Chondrocyte (in vitro differentiated cells): ENCODE measurements at places on chromosomes 7 and 10.

DNA sequence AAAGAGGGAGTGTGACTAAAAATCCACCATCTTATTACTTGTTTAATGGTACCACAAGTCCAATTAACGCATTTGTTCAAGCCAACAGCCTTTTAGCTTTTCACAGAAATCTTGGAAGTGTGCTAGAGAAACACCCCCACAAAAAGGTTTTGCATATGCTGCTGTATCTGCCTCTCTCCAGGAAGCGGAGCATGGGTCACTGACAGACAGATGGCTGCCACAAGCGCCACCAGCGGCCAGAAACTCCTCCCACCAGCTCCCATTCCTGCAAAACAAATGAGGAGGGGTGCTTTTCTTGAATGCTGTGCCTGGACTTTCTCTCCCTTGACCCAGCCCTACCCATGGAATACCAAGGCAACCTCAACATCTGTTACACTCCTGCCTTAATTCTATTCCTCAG lies 176.3 kb upstream of the LRGUK start:
- no peak for DNase-seq
- no peaks in the 10 kb centered on the region for H3K36me3 ChIP-seq
- no peak overlapping the region for H3K4me3 ChIP-seq
- no peaks in the 10 kb centered on the region for H3K4me1 ChIP-seq
- H3K27me3 ChIP-seq, result no peaks in the 10 kb centered on the region

- H3K4me3 ChIP-seq, result no peak overlapping the region
- H3K27ac ChIP-seq, result no peak overlapping the region
- no peaks in the 10 kb centered on the region for H3K4me1 ChIP-seq
- no peak for DNase-seq
- H3K27me3 ChIP-seq, result peaks cover 9% of the 10 kb centered on the region
- H3K36me3 ChIP-seq, result no peaks in the 10 kb centered on the region
Measured at GRCh38 chr10:129449893-129450292, 17.1 kb upstream of the MGMT start.

GRCh38 chr10:87860156-87860795 lies 3.1 kb downstream of the KLLN start:
- DNase-seq, result no peak
- peaks cover 10% of the 10 kb centered on the region for H3K4me1 ChIP-seq
- H3K27me3 ChIP-seq, result no peaks in the 10 kb centered on the region
- no peak overlapping the region for H3K27ac ChIP-seq
- no peak overlapping the region for H3K4me3 ChIP-seq

GRCh38 chr7:158527915-158528502 lies 59.6 kb downstream of the PTPRN2 start:
- no peaks in the 10 kb centered on the region for H3K27me3 ChIP-seq
- H3K36me3 ChIP-seq, result no peaks in the 10 kb centered on the region
- no peak overlapping the region for H3K27ac ChIP-seq
- H3K4me1 ChIP-seq, result no peaks in the 10 kb centered on the region

DNA sequence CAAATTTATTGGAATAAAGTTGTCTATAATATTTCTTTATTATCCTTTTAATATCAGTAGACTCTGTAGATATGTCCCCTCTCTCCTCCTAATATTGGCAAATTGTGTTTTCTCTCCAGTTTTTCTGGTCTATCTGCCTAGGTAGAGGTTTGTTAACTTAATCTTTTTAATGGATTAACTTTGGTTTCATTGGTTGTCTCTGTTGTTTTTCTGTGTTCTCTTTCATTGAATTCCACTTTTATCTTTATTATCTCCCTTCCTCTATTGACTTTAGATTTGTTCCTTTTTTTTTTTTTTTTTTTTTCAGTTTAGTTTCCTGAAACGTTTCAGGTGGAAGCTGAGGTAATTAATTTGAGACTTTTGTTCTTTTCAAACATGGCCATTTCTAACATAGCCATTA lies 10.6 kb downstream of the PLEKHS1 start:
- H3K27me3 ChIP-seq, result peaks cover 7% of the 10 kb centered on the region
- no peak for DNase-seq
- H3K4me1 ChIP-seq, result no peaks in the 10 kb centered on the region
- no peak overlapping the region for H3K27ac ChIP-seq

- no peak overlapping the region for H3K27ac ChIP-seq
- no peak overlapping the region for H3K4me3 ChIP-seq
- peaks cover 1% of the 10 kb centered on the region for H3K36me3 ChIP-seq
- peak; percentile 40 for DNase-seq
Measured at GRCh38 chr10:130369645-130370381, 233.6 kb downstream of the GLRX3 start.

DNA sequence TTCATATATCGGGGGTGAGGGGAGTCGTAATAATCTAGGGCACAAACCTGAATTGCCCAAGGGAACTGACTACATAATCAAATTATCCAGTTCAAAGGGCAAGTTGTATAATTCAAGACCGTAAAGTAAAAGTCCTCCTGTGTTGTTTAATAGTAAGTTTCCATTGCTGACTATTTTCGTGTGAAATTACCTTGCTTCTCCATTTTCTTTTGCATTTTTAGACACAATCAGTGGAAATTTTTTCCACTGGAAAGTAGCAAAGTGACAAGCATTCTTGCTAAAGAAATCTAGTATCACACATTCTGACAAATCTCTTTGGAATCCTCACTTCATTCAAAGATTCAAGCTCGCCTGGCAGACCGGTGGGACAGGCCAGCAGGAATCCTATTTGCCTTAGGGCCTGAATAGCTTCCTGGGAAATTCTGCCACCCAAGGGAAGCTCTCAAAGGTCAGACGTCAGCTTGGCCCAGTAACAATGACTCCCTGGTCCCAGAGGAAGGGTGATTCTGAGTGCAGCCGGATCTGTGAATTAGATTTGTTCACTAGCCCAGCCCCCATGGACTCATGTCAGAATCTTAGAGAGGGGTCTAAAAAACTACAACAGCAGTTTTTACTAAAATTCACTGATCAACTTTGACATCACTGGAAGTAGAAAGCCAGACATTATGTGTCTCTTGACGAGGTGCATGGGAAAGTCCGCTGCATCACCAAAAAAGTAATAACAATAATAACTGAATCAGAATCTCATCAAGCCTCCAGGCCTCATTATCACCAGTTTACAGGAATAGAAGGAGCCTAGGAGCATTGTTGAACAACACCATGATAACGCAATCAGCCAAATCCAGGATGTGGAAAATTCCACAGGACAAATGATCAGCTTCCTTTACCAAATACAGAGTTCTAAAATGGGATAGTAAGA lies 161.0 kb downstream of the SKIDA1 start:
- H3K4me3 ChIP-seq, result peak overlapping the region; percentile 32
- peaks cover 32% of the 10 kb centered on the region for H3K4me1 ChIP-seq
- no peaks in the 10 kb centered on the region for H3K36me3 ChIP-seq
- H3K27ac ChIP-seq, result peak overlapping the region; percentile 90

DNA sequence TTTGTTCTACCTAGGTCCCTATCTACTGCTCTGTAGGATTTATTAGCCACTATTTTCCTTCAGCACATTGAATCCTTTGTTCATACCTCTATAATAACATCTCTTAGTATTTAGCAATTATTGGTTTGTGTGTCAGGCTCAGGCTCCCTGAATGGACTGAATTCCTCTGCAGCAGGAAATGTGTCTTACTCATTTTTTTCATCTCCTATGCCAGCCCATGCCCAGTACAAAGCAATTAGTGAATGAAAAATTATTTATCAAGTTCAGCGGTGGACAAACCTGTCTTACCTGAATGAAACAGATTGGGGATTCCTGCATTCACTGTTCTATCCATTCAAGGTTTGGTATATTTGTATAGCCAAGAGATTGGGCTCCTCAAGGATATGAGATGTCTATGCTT lies 53.7 kb downstream of the C1GALT1 start:
- H3K27ac ChIP-seq, result no peak overlapping the region
- peaks cover 12% of the 10 kb centered on the region for H3K4me1 ChIP-seq
- no peaks in the 10 kb centered on the region for H3K27me3 ChIP-seq
- no peak overlapping the region for H3K4me3 ChIP-seq
- H3K36me3 ChIP-seq, result peaks cover 18% of the 10 kb centered on the region

DNA sequence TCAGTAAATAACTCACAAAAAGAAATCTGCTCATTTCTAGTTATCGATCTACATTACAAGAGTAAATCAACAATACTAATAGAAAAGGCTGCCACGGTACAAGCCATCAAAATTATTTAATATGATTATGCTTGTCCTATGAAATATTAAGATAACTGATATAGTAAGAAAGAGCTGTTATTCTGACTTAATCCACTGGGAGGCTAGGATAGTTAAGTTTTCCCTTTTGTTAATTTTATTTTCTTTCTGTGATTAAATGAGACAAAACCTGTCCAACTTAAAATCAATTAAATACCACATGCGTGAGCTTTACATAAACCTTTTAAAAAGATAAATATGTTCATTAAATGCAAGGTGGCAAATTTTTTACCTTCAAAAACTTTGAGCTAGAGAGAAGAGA lies 114.8 kb downstream of the LMBR1 start:
- no peak for DNase-seq
- H3K27me3 ChIP-seq, result no peaks in the 10 kb centered on the region
- H3K4me1 ChIP-seq, result peaks cover 2% of the 10 kb centered on the region
- H3K36me3 ChIP-seq, result peaks cover 7% of the 10 kb centered on the region

DNA sequence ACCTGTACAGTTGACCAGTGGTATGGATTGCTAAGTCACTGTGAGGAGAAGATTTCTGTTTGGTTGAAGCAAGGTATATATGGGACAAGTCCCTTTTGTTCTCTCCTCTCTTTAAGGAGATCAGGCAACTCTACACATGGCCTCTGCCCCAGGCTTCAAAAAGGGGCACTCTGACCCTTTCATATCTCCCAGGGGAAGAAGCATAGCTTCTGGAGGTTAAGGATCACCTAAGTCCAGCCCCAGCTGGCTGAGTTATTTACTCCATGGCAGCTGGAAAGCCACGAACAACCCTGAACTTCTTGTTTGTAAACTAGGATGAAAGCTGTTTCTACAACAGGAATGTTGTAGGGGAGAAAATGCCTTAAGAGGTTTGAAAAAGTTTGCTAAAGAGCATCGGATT lies 129.2 kb upstream of the FEZF1 start:
- H3K36me3 ChIP-seq, result no peaks in the 10 kb centered on the region
- H3K27ac ChIP-seq, result no peak overlapping the region
- H3K27me3 ChIP-seq, result peaks cover 15% of the 10 kb centered on the region
- DNase-seq, result no peak
- no peaks in the 10 kb centered on the region for H3K4me1 ChIP-seq

DNA sequence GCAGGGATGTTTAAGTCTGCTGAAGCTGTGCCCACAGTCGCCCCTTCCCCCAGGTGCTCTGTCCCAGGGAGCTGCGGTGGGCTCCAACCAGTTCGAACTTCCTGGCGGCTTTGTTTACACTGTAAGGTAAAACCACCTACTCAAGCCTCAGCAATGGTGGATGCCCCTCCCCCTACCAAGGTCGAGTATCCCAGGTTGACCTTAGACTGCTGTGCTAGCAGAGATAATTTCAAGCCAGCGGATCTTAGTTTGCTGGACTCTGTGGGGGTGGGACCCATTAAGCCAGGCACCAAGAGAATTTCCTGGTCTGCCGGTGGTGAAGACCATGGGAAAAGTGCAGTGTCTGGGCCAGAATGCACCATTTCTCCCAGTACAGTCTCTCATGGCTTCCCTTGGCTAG lies 56.0 kb downstream of the CCDC7 start:
- no peaks in the 10 kb centered on the region for H3K27me3 ChIP-seq
- H3K36me3 ChIP-seq, result peaks cover 29% of the 10 kb centered on the region
- no peaks in the 10 kb centered on the region for H3K4me1 ChIP-seq
- no peak for DNase-seq

DNA sequence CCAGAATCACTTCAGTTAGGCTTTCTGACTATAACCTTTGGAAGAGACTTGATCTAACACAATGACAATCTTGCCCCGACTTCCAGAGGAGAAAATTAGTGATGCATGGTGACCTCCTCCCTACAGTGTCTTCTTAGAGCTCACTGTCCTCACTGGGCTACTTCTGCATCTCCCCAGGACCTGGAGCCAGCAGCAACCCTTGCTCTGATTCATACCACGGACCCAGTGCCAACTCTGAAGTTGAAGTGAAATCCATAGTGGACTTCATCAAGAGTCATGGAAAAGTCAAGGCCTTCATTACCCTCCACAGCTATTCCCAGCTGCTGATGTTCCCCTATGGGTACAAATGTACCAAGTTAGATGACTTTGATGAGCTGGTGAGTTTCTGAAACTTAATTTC lies 12.6 kb downstream of the CPA2 start:
- no peaks in the 10 kb centered on the region for H3K36me3 ChIP-seq
- H3K4me3 ChIP-seq, result no peak overlapping the region
- peak overlapping the region; percentile 76 for H3K27ac ChIP-seq
- DNase-seq, result no peak
- no peaks in the 10 kb centered on the region for H3K27me3 ChIP-seq

DNA sequence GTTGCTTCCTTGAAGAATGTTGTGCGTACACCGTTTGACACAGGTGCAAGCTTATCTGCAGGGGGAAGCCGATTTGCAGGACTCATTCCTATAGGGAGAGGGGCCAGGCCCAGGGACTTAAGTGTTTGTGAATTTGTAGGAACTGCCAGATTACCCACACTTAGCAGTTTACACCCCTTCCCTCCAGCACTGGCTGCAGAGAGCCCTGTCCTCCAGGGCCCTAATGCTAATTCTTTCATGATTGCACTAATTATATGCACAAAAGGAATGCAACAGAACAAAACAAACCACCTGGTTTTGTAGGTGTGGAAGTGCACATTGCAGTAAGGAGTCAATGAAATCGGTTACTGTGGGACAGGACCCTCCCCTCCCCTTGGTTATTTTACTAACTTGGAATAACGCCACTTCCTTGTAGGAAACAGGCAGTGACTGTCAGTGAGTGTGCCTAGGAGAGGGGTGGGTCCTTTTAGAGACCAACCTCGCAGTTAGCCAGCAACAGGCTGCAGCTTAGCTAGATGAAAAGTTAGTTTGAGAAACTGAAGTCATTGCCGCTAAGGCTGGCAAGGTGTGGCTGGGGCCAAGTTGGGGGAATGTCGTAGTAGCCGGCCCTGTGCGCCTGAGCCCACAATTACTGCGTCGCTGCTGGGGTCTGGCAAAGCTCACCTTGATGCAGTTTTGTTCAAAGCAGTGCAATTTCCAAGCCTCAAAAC lies 60.6 kb downstream of the CUX1 start:
- H3K4me3 ChIP-seq, result no peak overlapping the region
- no peaks in the 10 kb centered on the region for H3K27me3 ChIP-seq
- no peak for DNase-seq
- peaks cover 65% of the 10 kb centered on the region for H3K4me1 ChIP-seq
- no peak overlapping the region for H3K27ac ChIP-seq

GRCh38 chr10:79202188-79203013 lies 133.6 kb downstream of the ZMIZ1 start:
- H3K4me3 ChIP-seq, result no peak overlapping the region
- peaks cover 24% of the 10 kb centered on the region for H3K36me3 ChIP-seq
- no peak overlapping the region for H3K27ac ChIP-seq
- DNase-seq, result peak; percentile 81
- peaks cover 18% of the 10 kb centered on the region for H3K4me1 ChIP-seq
- no peaks in the 10 kb centered on the region for H3K27me3 ChIP-seq
